MCF 10A (cell line): ENCODE measurements at places on chromosomes 11 and 22.

GRCh38 chr11:92841719-92842118 is 127.7 kb upstream of the MTNR1B start:
- no peak for DNase-seq

- no peak for DNase-seq
Measured at GRCh38 chr11:64093233-64094039, 57.7 kb downstream of the FLRT1 start.

DNA sequence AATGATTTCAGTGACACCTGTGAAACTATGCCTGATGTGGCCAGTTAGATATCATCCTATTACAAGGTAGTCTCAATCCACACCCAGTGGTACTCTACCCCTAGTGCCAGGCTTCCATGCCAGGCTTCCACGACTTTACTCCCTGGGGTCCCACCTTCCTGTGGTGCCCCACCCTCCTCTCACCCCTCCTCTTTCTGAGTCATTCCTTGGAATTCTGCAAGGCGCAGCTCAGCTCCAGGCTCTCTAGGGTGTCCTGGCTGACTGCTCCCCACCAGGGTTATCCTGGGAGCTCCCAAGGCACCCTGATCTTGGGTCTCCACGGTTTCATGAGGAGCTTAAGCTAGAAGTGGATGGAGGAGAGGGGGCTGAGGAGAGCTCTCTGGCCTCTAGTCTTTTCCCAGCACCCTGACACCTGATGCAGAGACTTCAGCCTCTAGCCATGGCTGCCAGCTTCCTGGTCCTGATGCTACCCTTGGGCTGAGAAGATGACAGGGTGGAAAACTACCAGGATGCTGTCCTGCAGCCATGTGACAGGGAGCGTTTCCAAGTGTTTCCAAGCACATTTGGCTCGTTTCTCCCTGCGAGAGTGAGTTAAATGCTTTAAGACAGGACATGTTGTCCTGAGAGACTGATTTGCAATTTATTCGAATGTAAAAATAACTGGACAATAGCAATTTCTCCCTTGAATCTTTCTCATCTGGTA is 1461.2 kb downstream of the TBC1D22A start:
- DNase-seq = no peak

GRCh38 chr11:45964911-45965389 is 42.5 kb downstream of the LARGE2 start:
- peak; percentile 73 for DNase-seq

DNA sequence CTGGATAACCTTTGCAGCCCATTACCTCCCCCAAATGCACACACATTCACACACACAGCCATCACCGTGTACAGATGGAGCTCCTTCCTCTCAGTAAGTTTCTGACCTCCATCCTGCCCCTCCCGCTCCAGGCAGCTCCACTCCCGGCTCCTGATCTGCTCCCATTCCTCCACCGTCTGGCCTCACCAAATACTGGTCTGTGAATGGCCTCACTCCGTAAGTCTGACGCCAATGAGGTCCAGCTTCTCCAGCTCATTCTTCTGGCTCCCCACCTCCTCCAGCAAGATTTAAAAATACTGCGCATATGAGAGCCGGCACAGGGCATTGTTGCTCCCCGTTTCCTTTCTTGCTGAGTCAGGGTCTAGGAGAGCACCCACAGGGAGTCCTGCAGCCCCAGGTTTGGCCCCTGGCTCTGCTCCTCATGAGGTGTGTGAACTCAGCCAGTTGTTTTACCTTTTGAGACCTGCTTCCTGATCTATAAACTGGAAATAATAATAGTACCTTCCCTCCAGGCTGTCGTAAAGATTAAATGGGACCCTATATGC is 14.0 kb upstream of the TUB start:
- no peak for DNase-seq

DNA sequence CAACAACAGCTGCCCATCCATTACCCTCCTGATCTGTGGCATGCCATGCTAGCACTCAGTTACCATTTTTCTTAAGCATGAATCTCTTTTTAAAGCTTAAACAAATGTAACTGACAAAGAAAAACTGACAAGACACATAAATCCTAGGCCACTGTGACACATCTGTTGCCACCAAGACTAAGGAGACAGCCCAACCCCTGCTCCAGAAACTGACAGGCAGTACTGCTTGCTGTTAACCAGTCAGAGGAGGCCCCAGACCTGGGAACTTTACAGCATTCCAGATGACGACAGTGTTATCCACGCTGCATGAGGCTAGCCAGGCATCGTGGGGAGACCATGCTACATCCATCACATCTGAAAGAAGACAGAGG is 33.8 kb downstream of the HIRA start:
- DNase-seq = no peak

- no peak for DNase-seq
Measured at GRCh38 chr11:42249401-42249800, 789.9 kb upstream of the LRRC4C start.

DNA sequence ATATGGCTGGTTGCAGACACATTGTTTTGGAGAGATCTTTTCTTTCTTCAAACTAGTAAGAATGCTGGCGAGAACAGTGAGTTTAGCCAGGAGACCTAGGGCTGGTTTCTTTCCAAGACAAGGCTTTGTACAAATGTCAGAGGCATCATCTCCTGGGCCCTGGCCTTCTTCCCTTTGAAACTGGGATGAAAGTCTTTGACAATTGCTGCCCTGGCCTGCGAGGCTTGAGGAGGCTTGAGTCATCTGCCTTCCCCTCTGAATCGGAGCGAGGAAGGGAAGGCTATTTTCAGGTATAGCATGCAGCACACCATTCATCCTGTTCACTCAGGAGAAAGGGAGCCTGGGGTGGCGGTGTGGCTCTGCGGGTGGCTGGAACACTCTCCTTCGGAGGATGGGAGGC is 21.5 kb upstream of the PARVG start:
- no peak for DNase-seq

DNA sequence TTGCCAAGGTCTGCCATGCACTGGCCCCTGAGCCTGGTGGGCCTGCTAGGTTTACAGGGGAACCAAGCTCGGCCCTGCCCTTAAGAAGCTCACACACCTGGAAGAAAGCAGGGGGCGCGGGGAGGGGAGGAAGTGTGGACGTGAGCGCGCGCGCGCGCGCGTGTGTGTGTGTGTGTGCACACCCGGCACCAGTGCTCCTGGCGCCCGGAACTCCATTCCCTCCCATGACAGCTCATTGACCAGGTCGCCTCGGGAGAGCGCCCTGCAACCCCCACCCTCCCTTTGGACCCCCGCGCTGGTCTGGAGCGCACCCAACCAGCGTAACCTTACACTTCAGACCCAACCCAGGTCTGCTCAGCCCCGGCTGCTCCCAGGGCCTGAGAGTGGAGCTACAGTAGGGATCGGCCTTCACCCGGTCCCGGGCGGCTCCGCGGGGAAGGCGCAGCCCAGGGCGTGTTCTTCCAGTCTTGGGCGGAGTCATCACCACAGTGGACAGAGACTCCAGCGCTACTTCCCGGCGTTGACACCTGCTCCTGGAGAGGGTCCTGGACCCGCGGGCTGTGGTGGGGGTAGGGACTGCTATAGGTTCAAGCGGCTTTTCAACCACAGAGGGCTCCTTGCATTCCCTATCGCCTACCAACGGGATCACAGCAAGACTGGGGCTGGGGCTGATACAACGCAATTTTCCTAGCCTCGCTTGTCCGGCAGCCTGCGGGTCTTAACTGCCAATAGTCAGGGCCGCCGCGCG is 1.5 kb downstream of the GALNT18 start:
- DNase-seq = peak; percentile 75

DNA sequence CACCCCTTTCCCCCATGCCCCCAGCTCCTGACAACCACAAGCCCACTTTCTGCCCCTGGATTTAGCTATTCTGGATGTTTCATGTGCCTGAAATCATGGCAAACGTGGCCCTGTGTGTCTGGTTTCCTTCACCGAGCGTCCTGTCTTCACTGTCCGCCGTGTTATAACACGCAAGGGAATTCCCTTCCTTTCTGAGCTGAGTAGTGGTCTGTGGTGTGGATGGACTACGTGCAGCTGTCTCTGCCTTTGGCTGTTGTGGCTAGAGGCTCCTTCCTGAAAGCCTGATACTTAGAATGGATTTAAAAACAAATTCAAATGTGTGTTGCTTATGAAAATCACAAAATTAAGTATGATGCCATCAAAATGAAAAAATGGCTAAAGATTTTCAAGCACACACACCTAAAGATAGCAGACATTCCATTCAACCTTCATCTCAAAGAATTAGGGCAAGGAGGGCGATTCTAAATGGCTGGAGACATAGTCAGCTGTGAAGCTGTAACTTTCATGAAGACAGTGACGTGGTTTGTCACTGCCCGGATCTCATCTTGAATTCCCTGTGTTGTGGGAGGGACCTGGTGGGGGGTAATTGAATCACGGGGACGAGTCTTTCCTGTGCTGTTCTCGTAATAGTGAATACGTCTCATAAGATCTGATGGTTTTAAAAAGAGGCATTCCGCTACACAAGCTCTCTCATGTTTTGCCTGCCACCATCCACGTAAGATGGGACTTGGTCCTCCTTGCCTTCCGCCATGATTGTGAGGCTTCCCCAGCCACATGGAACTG is 30.5 kb downstream of the KCNQ1 start:
- DNase-seq = no peak

- no peak for DNase-seq
Measured at GRCh38 chr11:1088927-1089737, 14.5 kb downstream of the MUC2 start.

GRCh38 chr11:35912883-35913624 is 30.8 kb upstream of the LDLRAD3 start:
- no peak for DNase-seq

- DNase-seq = no peak
Measured at GRCh38 chr22:17888855-17889254, 114.6 kb upstream of the BID start.
